AG08395 (cell line): ENCODE measurements at places on chromosomes 16 and 17.

GRCh38 chr16:78458588-78458987 lies 359.1 kb downstream of the WWOX start:
- DNase-seq = no peak

DNA sequence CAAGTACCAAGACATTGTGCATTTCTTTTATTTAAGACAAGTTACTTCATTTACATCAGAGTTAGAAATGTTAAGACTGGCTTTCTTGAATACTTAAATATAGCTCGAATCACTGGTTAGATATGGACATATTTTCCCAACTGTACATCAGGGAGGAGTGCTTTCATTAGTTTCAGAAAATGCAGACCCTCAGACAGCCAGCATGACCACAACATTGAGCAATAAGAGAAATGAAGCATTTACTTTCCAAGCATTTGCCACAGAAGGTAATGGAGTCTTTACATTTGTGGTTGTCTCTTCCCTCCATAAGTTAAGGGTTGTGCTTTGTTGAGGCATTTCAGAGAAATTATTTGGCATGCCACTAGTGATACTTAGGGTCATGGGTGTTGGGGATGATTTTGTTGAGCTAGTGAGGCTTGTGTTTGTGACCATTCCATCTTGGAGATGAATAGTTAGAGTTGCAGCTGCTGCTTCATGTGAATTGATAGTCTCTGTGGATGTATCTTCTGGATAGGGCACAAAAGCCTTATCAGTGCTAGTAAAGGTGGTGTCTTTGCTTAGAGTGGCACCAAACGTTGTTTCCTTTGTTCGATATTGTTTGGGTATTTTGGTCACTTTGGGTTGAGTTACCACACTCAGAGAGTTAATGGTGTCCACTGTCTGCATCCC lies 2.1 kb downstream of the OMG start:
- no peak for DNase-seq

DNA sequence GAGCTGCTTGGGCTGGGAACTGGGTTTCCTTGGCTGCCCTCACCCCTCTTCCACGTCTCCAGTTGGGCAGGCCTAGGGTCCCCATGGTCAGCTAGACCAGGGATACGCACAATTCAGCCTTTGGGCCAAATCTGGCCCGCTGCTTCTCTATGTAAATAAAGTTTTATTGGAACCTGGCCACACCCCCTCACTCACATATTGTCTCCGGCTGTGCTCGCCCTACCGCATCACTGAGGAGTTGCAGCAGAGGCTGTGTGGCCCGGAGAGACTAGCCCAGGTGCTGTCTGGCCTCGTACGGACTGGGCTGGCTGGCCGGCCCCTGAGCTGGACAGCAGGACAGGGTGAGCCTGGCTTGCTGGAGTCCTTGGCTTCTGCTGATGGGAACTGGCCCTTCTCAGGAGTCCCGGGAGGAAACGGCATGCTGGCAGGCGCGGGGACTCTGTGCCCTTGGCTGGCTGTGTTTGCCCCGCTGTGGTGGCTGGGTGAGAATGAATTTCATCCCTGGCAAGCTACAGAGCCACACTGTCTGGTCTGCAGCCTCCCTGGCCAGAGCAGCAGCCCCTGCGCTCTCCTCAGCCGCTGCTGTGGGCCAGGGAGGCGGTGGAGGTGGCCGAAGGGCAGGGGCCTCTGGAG lies 82.0 kb downstream of the ENGASE start:
- no peak for DNase-seq

GRCh38 chr16:84774810-84775209 lies 45.0 kb upstream of the CRISPLD2 start:
- DNase-seq = peak; percentile 79

DNA sequence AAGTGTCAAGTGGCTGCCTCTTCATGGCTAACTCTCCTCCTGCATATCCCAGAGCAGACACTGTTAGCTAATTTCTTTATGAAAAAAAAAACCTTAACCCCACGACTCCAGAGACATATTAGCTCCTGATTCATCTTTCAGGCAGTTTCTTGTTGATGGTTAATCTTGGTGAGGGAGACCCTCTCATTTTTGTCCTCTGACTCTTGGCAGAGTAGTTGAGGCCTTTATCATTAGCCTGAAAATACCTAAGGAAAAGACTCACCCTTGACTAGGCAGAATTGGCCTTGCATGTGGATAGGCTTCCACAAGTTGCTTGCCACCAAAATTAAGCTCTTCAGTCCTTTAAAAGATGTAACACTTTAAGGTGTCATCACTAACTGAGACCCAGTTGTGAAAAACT lies 4.0 kb downstream of the CRYBA1 start:
- DNase-seq = peak; percentile 42

GRCh38 chr17:78127239-78127887 lies 1.2 kb downstream of the TMC6 start:
- DNase-seq = no peak

GRCh38 chr16:1439058-1439698 lies 5.2 kb downstream of the CCDC154 start:
- DNase-seq = no peak

DNA sequence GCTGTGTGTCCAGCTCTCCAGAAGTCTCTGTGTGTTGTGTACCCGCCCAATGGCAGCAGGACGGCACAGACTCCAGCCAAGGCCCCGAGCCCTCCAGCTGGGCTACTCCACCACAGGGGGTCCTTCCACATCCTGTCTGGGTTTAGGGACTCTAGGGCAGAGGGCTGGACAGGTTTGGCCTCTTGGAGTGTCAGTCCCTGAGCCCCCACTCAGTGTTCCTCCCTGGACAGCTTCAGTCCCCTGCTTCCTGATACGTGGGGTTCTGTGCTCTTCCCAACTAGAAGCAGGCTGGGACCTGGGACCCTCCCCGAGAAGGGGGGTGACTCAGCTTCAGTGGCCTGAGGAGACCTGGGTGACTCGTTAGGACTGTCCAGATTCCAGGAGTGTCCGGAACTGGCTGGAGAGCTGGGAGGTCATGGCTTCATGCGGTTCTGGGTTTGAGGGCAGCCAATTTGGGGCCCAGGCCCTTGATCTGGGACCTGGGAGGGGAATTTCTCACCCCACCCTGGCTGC lies 4.2 kb downstream of the CDK3 start:
- no peak for DNase-seq

- no peak for DNase-seq
Measured at GRCh38 chr17:48575066-48575582, 3.0 kb downstream of the HOXB4 start.

- DNase-seq = no peak
Measured at GRCh38 chr17:81165246-81166032, at the start of gene PVALEF. Gene PVALEF (plus strand): TSS chr17:81165507. CDS start chr17:81181227, 15,720 bp downstream.

- DNase-seq = no peak
Measured at GRCh38 chr16:75287708-75288107, 36.3 kb upstream of the BCAR1 start.

GRCh38 chr17:65402513-65403496 lies 158.6 kb downstream of the AXIN2 start:
- DNase-seq = no peak

- no peak for DNase-seq
Measured at GRCh38 chr17:44543905-44544523, 13.3 kb upstream of the FZD2 start.

DNA sequence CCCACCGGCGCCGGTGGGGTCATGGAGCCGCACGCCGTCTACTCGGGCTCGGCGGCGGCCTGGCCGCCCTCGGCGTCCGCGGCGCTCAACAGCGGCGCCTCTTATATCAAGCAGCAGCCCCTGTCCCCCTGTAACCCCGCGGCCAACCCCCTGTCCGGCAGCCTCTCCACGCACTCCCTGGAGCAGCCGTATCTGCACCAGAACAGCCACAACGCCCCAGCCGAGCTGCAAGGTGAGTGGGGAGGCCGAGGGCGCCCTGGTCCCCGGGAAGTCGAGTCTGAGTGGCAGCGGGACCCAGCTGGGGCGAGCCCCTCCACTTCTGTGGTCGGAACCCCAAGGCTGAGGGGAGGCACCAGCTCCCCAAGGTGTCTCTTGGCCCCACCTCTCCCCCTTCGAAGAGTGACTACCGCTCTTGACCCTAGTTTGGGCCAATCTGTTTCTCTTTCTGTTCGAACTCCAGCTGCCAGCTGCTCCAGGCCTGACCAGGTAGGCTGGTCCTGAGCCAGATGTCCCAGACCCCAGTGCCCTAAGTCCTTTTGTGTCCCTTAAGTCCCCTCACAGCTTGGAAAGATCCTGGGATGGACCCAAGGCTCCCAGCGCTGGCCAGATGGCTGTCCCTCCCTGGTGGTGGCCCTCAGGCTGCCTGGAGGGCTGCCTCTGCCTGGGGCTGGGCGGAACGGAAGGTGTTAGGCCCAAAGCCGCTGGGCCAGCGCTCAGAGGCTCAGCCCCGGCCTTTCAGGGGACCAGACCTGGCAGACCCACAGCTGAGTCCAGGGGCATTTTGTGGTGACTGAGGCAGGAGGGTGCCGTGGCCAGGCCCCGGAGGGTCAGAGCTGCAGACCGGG lies 1.2 kb downstream of the FOXF1 start:
- DNase-seq = no peak

- no peak for DNase-seq
Measured at GRCh38 chr17:61360318-61360943, 39.2 kb upstream of the TBX2 start.

- no peak for DNase-seq
Measured at GRCh38 chr17:74649909-74650308, 26.4 kb upstream of the CD300E start.

DNA sequence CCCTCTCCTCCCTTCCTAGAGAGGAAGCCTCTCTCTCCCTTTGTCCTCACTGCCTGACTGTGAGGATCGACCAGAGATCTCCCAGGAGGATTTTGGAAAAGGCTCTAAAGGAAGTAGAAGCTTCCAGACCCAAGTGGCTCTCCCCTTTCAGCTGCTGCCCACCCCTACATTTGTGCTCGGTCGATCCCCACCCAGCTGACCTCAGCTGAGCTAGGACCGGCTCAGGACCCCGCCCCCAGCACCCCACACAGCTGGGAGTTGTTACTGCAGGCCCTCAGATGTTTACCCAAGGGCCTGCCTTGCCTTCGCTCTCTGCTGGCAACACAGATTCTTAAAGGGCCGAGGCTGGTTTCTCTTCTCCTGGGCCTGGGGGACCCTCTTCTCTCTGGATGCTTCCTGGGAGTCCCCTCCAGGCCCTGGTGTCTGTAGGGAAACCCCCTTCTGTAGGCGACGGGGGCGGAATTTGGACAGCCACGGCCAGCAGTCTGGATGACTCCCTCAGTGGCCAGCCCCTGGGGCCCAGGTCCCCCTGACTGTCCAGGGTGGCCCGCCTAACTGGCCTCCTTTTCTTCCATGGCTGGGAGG lies 26.9 kb upstream of the TIMP2 start:
- no peak for DNase-seq

GRCh38 chr17:6461792-6462524 lies 17.7 kb downstream of the PIMREG start:
- DNase-seq = no peak

DNA sequence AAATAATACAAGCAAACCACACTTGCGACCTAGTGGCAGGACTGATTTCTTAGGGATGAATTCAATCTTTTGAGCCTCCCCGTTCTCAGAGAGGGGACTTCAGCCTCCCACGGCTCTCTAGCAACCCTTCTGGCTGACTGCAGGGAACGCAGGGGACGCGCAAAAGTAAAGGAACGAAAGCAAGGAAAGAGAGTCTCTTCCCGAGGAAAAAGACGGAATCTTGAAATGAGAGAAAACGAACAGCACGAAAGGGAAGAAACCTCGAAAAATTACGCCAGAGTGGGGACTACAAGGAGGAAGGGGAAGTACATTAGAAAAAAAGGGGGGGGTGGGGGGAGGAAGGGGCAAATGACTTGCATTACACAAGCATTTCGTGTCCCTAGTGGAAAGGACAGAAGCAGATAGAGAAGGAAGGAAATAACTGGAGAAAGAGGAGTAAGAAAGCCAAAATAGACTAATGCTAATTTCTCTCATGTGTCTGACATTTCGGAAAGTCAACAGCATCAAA lies 1.2 kb downstream of the GRB2 start:
- DNase-seq = peak; percentile 76

GRCh38 chr16:79600638-79601091 lies at the start of gene MAF:
Gene MAF (minus strand): TSS chr16:79600737. CDS start chr16:79599902, 835 bp downstream.
- DNase-seq = peak; percentile 73

- DNase-seq = peak; percentile 23
Measured at GRCh38 chr17:45149669-45150664, 1.7 kb downstream of the HEXIM1 start.

DNA sequence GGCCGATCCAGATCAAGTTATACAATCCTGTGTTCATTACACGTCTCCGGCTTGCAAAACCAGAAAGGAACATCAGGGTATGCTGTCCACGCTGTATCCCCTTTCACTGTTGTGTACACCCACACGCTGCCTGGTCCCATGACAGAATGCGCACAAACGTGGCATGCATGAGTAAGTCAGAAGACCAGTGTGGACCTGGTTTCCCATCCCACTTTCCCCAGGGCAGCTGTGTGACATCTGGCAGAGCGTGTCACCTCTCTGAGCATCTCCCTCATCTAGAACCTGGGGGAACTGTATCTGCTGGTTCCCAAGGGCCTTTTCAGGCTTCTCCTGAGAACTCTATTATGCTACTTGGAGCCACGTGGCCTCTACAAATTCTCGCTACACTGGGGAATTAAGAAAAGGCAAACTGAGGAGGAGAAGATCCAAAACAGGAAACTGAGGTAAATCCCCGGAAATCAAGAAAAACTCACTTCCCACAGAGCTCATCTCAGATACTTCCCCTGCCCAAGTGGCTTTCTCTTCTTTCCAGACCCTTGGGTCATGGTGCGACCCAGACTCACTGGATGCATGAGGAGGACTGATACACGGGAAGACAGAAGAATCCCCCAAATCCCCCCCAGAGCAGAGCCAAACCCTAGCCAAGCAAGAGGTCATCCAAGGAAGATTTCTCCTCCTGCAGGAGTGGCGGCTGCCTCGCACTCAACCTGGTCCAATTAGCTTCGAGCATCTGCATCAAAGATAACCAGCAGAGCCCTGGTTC lies 139.3 kb downstream of the GAS7 start:
- no peak for DNase-seq

DNA sequence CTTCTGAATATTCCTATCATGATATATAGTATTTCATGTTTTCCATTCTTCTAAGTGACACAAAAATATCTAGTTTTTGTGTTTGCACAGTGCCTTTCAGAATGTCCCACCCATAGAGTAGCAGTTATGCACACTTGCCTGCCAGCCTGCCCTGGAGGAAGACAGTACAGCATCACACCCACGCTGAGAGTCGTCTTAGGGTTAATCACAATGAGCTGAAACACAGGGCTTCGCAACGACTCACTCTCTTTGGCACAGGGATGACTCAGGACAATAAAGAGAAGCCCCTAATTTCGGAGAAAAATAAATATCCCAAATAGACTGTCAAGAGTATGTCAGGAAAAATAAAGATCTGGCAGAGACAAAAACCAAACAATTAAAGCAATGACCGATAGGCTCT lies 11.6 kb upstream of the NDUFAB1 start:
- DNase-seq = no peak

GRCh38 chr16:26930786-26931581 lies 135.7 kb upstream of the C16orf82 start:
- DNase-seq = no peak

GRCh38 chr16:67245674-67246080 lies 1.6 kb downstream of the FHOD1 start:
- DNase-seq = no peak

DNA sequence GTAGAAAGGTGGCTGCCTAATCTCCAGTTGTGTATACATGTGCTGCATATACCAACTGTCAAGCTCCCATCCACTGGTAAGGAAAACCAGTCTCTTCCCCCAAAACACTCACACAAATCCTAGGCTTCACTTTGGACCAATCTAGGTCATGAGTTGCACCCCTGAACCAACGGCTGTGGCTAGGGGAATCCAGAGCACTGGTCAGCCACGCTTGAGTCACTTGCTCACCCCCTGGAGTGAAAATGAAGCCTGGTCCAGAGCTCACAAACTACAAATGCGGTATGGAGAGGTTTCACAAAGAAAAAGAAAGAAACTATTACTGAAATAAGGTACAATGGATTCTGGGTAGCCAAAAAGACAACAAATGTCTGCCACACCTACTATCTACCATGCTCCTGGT lies 66.1 kb upstream of the NLK start:
- DNase-seq = no peak

- DNase-seq = no peak
Measured at GRCh38 chr17:11643851-11644250, 45.6 kb downstream of the DNAH9 start.
